ENCODE measurements at places on chromosomes 2 and 18. TPM values are rescaled to one million over a fixed set of nuclear protein-coding genes. Genes with fewer than 3 reads are reported as not detected.

GRCh38 chr2:3557639-3558204 lies 411 bp downstream of the RNASEH1 start:
- no peak for DNase-seq

DNA sequence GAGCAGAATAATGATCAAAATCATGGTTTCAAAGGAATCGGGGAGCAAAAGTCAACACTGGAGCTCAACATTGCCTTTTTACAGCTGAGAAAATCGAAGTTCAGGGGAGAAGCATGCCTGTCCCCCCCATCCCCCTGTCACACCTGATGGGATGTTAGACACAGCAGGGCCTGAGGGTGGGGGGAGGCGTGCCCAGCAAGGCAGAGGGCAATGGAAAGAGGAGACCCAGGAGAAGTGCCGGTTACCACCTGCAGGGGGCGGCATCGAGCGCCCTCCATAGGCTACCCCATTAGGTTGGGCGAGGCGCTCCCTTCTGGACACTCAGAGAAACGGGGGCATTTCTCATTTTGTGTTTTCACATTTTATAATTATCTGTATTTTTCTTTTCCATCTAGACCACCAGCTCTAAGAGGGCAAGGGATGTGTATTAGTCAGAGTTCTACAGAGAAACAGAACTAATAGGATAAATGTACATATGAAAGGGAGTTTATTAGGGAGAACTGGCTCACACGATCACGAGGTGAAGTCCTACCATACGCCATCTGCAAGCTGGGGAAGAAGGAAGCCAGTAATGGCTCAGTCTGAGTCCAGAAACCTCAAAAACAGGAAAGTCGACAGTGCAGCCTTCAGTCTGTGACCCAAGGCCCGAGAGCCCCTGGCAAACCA lies 271.3 kb downstream of the LRATD1 start:
- DNase-seq, result peak; percentile 20

DNA sequence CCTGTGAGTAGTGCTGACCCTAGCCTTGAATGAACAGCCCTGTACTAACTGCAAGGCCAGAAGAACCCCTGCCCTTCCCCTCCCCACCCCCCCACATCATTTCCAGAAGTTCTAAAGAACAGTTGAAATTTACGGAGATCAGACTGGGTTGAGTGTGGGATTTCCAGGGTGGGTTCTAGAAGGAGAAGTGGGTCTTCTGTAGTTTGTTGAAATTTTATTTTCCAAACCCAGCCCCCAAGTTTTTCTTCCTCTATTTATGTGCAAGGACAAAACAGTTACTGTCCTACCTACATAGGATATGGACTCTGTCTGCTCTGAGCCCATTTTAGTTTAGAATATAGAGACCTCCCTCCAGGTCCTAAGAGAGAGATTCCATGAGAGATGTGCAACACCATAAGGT lies 26.3 kb upstream of the CASP10 start:
- no peak for DNase-seq

TRAPPC12 gene
- total RNA-seq, result 39.5 TPM

DNA sequence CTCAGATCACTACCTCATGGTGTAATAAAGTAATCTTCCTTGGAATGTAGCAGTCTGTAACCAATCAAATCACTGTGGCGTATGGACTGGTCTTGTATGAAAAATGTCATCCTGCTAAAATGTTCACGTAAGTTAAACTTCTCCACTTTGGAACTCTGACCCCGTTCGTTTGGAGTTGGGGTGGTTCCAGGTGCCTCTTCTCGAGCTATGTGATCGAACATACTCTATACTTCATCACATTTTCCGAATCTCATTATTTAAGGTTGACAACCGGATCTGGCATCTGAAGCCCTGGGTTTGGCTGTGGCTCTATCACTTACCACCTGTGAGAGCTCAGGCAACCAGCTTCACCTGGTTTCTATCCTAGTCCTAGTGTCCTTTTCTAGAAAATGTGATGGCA lies 148.0 kb upstream of the MYCN start:
- DNase-seq, result no peak

DNA sequence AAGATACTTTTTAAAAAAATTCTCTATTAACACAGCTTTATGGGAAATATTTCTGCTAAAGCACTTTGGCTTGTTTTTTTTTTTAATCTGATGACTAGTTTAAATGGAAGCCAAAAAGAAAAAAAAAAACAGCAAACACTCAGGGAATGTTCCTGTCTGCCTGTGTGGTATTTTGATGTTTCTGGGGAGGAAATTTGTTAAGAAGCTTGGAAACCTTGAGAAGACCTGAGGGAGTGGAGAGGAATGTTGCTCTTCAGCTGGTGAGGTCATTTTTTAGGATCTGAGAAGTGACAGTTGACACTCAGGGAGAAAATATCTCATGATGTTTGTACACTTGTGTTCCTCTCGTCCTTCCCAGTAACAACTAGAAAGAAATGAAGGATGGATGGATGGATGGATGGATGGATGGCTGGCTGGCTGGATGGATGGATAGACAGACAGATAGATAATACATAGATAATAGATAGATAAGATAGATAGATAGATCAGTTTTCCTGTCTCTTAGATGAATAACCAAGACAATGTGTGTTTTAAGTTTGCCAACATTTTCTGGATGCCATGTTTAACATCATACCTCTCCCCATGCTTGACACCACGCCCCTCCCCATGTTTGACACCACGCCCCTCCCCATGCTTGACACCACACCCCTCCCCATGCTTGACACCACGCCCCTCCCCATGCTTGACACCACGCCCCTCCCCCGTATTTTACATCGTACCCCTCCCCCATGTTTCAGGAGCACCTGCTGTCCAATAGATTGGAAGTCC lies 84.8 kb downstream of the CTIF start:
- DNase-seq, result no peak

LYPD1 gene
- 4.3 TPM for total RNA-seq

NGEF gene
- total RNA-seq, result 3.3 TPM

DNA sequence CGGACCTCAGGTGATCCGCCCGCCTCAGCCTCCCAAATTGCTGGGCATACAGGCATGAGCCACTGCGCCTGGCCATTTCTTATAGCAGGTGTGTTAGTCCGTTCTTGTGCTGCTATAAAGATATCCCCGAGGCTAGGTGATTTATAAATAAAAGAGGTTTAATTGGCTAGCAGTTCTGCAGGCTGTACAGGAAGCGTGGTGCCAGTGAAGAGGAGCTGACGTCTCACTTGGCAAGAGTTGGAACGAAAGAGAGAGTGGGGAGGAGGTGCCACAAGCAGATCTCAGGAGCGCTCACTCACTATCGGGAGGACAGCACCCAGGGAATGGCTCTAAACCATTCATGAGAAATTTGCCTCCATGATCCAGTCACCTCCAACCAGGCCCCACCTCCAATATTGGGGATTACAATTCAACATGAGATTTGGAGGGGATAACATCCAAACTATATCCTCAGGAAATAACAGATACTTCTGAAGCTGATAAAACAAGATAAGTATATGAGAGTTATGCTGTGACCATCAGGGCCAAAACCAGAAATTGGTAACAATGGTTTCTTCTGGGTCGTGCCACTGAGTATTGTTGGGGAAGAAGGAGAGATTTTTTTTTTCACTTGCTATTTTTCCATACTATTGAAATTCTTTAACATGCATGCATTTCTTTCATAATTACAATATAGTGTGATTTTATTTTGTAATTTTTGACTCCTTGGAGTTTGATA lies 7.4 kb upstream of the RMC1 start:
- no peak for DNase-seq

DNA sequence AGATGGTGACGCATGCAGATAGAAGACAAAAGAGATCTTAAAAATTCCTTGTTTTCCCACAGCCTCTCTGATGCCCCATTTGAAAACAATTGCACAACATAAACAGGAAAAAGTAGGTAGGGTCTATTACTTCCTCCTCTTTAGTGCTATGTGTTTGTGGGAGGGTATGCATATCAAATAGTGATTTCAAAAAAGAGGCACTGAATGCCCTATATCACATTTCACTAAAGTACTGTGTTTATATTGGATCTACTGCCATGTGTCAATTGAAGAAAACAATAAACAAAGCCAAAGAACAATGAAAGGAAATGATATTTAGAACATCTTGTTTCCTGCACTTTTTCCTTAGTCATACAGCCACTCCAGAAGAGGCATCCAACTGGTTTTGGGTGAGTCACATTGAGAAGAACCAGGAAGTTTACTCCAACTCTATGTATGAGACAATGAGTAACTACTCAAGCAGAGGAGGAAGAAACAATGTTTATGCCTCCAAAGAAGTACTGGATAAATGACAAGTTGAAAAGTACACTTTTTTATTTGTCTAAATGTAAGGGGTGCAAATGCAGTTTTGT lies 583.6 kb downstream of the FBXO15 start:
- DNase-seq, result no peak

NT5C1B gene
- total RNA-seq, result not detected

SNRPD1 gene
- total RNA-seq, result 6.6 TPM

- no peak for DNase-seq
Measured at GRCh38 chr2:167310442-167310841, 422.2 kb downstream of the XIRP2 start.

ASXL2 gene
- total RNA-seq, result 16.3 TPM

- no peak for DNase-seq
Measured at GRCh38 chr2:134244587-134244986, 9.3 kb upstream of the MGAT5 start.

DNA sequence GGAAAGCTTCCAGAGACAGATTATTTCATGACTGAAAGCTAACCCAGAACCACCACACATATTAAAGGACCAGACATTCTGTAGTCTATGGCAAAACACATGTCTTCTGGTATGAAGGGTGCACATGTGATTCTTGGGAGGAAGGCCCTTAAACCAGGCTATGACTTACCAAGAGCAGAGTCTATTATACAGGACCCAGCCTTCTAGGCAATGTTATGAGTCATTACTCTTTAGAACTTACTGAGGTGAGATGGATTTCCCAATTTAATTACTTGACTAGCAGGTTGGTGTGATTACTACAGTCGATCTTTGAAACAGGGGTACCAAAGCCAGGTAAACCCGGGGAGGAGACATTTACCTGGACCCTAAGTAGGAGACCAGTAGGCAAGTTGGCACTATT lies 350.8 kb downstream of the TRIB2 start:
- DNase-seq, result no peak

GRCh38 chr2:98903767-98904485 lies 32.1 kb downstream of the CRACDL start:
- DNase-seq, result no peak

DNA sequence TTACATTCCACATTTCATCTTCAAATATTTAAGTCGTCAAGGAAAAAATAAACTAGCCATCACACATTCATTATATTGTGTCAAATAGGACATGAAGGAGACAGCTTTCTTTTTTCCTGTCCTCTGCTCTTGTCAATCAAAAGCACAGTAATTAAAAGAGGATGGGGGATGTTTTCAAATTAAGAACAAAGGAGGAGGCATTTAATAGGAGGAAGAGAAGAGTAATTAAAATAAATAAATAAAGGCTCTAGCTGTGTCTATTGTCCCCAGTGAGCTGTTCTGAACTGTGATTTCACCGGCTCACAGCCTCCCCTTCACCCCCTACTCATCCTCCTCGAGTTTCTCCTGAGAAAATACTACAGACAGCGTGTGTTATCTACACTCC lies 1377.1 kb upstream of the PIK3C3 start:
- no peak for DNase-seq

DNA sequence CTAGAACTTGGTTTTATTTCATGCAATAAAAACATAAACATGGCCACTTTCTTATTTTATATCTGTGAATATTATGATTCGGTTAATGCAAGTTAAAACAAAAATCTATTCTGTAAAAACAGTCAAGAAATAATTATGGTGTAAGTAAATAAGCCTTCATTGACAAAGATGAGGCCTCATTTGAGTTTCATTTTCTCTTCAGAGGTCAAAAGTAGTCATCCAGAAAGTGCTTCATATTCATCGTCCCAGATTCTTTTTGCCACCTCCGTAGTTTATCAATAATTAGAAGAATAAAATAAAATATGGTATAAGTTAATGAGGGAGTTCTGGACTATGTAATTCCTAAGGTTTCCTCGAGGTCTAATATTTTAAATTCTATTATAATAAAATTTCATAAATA lies 19.4 kb upstream of the HNRNPA3 start:
- DNase-seq, result no peak

DNA sequence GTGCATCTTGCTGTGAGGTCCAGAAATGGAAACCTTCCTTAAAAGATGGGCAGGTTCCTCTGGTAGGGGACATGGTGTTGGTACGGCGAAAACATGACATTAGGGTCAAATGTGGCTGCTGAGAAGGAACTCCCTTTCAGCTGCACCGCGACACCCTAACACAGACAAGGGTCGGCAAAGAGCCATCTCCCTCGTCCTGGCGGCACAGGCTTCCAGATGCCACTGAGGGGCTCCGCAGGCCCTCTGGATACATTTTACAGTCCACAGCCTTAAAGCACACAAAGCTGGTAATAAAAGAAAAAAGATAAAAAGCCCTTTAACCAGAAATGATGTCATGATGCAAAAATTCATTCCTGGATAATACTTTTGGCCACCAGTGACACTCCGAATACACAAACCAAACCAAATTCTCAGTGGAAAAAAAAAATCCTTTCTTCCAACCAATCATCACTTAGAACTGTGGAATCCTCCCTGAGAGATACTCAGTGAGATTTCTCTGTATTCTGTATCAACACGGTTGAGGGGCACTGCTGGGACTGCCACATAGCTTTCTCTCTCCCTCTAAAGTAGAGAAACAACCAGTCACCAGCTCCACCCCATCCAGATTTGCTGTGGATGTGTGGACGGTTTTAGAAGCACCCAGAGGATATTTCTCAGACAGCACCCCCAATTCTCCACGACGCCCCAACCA lies 174.8 kb downstream of the HDAC4 start:
- no peak for DNase-seq

GRCh38 chr2:100470898-100471514 lies 724 bp downstream of the NMS start:
- DNase-seq, result no peak

TMEM198 gene
- 6.3 TPM for total RNA-seq

ATOH8 gene
- 4.3 TPM for total RNA-seq

GRCh38 chr2:32135409-32135808 lies 30.3 kb upstream of the SLC30A6 start:
- no peak for DNase-seq

DDX18 gene
- total RNA-seq, result 15.5 TPM

BOLL gene
- not detected for total RNA-seq

DNA sequence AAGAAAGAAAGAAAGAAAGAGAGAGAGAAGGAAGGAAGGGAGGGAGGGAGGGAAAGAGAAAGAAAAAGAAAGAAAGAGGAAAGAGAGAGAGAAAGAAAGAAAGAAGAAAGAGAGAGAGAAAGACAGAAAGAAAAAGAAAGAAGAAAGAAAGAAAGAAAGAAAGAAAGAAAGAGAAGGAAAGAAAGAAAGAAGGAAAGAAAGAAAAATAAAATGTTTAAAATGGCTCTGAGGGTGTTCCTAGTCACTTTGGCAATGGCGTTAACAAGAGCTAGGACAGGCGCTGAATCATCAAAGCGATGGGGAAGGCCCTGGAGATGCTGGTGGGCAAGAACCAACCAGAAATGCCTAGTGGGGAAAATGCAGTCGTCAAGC lies 77.8 kb upstream of the GPC1 start:
- no peak for DNase-seq

GRCh38 chr2:226777611-226778010 lies 22.0 kb downstream of the IRS1 start:
- DNase-seq, result no peak
